Immature natural killer cell (primary cell): ENCODE measurements at places on chromosomes 2 and 18.
A peak's percentile ranks its signal among the peaks of the same experiment; 100 is the strongest.

GRCh38 chr2:118823633-118824032 lies 23.8 kb downstream of the EN1 start:
- DNase-seq, result no peak

DNA sequence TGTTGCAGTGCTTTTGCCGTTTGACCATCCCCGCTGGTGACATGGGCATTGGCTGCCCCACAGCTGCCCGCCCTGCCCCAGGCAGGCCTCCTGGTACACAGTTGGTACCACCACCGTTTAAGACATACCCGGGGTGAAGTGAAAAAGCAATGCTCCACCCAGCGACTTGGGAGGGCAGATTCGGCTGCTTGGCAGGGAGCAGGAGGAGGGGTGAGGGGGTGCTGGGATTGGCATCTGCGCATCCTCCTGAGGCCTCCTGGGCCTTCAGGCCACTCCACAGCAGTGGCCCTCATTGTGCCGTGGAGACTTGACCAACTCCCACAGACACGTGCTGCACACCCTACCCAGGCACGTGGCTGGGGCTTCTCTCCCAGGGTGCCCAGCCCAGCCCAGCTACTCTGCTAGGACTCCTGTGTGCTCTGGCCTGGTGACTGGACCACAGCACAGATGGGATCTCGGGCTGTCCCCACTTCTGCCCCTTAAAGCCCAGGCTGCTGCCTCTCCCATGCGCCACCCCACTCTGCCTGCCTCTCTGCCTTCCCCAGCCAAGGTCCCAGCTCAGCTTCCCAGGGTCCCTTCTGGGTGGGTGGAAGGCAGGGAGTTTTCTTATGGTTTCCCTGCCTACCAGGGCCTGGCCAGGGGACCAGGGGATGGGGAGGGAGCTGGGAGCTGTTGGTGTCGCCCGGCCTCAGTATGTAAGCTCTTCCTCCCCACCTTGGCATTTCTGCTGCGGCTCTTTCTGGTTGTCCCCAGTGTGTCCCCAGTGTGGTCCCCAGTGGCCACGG lies 157.0 kb upstream of the HS6ST1 start:
- DNase-seq, result no peak

DNA sequence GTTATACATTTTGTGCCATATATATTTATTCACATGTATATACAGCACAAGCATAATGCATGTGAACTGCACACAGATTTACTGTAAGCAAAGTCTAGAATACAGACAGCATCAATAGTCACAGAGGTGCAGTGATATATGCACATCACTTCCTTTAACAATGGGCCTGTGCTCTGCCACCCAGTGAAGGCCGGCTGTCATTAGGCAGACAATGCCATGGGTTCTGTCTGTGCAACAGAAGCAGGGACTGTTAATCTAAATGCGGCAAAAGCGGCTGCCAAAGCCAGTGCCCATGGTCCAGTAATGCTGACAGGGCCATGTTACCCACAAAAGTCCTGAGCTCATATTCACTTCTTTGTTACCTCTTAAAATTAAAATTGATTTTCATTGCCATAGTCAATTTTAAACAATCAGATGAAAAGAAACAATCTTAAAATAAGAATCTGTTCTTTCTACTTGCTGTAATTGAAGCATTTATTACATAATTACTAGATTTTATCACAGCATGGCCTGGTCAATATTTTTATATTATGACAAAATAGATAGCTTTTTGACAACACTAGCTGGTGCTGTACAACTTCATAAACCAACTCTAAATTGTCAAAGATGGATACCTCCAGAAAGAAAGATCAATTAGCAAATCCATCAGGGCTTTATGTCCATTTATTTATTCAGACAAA lies 232.0 kb downstream of the STK39 start:
- DNase-seq, result no peak

DNA sequence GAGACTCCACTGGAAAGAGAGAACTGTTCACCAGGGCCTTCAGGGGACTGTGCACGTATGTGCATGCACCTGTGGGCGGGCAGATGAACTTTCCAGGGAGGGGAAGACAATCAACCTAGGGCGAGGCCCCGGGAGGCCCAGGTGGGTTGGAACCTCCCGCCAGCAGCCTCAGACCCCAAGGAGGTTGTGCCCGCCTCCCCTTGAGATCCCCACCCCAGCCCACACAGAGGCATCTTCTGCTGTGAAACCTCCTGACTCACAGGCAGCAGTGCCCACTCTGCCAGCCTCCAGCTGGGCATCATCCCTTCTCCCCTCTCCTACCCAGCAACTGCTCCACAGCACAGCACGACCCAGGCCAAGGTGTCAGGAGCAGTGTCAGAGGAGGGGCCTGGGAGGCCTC lies 54.4 kb downstream of the FAM178B start:
- DNase-seq, result no peak

DNA sequence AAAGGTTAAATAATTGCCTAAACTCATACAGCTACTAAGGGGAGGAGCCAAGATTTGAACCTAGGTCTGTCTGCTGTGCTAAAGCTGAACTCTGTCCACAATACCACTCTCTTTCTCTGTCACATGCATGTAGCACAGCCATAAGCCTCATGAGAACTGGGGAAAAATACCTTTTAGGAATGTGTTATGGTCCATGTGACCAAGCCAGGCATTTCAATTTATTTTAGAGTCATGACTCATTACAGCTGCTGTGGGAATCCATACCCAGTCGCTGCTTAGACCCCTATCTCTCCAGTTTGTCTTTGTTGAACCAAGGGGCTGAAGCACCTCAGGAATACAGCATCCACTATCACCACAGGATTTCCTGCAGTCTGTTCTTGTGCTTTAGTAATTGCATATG lies 200.0 kb upstream of the SIX3 start:
- no peak for DNase-seq

- no peak for DNase-seq
Measured at GRCh38 chr2:13676269-13676668, 956.2 kb upstream of the LRATD1 start.

DNA sequence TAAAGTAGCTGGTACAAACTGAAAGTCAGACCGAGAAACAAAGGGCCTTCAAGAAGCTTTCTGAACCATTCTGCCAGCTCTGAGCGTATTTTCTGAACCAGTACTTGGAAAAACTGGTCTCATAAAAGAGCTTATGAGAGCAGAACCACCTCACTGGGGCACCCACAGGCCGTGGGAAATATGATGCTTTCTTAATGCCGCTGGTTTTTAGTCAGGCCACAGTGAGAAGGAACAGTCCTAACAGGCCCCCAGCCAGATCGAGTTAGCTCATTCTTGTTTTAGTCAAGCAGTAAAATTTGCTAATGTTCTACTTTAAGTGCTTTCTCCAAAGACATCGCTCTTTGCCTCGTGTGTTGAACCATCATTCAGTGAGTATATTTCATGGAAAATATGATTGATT lies 12.7 kb upstream of the NOSTRIN start:
- DNase-seq, result no peak

- DNase-seq, result no peak
Measured at GRCh38 chr18:62287781-62288664, 37.1 kb upstream of the TNFRSF11A start.

GRCh38 chr2:69315160-69315761 lies 71.8 kb downstream of the GFPT1 start:
- DNase-seq, result no peak

- peak; percentile 50 for DNase-seq
Measured at GRCh38 chr2:19362094-19362754, 3.8 kb upstream of the OSR1 start.

DNA sequence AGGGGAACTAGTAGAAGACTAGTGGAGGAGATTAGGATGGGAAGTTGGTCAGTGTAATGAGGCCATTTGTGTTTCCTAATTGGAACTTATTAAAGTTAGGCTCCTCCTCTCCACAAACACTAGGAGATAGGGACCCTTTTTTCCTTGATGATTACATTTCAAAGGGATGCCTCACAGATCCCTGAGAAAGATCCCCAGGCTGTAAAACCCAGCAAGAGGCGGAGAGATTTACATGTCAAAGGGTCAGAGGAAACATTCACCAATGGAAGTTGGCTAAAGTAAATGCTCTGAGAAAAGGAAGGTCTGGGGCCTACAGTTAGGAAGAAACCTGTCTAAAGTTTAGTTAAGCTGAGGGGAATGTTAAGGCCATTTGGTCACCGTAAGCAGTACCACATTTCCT lies 1.4 kb upstream of the CCDC85A start:
- no peak for DNase-seq

- DNase-seq, result peak; percentile 15
Measured at GRCh38 chr2:195486987-195487644, 169.9 kb upstream of the SLC39A10 start.

DNA sequence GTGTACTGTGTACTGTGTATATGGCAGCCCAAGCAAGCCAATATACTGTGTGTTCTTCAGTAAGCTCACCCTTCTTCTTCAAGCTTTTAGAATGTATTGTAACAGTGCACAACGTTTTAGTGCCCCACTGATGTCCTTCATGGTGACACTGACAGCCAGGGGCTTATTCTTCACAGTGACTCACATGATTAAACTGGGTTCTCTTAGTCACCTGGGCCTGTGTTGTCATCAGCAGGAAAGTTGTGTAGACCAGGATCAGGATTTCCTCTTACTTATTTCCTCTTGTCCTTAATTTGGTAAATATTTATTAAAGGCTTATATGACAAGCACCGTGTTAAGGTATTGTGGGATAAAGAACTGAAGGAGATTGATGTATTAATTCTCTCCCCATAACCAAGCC lies 67.9 kb upstream of the THOC1 start:
- DNase-seq, result no peak

DNA sequence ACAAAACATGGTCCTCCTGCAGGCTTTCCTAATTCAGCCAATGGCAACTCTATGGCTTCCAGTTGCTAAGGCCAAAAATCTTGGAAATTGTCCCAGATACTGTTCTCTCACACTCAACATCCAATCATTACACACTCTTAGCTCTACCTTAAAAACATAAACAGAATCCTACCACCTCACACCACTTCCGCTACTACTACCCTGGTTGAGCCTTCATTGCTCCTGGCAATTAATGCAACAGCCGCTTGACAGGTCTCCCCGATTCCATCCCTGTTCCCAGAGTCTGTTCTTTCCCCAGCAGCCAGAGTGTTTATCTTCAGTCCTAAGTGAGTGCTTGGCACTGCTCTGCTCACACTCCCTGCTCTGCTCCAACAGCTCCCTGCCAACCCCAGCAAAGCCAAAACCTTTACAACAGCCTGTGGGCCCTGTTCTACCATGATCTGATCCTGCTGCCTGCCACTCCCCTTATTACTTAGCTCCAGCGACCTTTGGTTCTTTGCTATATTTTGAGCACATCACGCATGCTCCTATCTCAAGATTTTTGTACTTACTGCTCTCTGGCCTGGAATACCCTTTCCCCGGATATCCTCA lies 67.5 kb upstream of the AMMECR1L start:
- no peak for DNase-seq

DNA sequence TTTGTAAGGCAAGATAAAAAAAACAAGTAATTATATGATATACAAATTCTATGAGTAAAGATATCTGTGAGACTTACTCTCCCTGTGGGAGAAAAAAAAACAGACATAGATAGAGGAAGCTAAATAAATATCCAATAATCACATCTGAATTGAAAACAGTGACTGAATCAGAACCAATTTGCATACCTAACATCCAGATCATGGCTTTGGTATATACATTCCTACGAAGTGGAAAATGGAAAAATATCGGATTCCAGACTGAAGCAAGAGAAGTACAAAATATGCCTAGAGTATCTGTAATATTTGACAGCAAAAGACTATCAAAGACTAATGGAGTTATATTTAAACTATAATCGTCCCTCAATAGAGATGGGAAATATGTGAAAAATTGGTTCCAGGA lies 1108.1 kb upstream of the CHAC2 start:
- no peak for DNase-seq

- DNase-seq, result peak; percentile 19
Measured at GRCh38 chr2:112985090-112985489, 7.3 kb downstream of the IL36G start.

GRCh38 chr2:88654714-88655113 lies 27.4 kb upstream of the EIF2AK3 start:
- no peak for DNase-seq

- no peak for DNase-seq
Measured at GRCh38 chr18:45316127-45316526, 299.1 kb upstream of the SLC14A2 start.

- DNase-seq, result no peak
Measured at GRCh38 chr2:105857076-105857740, 112.5 kb downstream of the NCK2 start.

GRCh38 chr2:128911276-128911675 lies 592.6 kb upstream of the HS6ST1 start:
- no peak for DNase-seq

DNA sequence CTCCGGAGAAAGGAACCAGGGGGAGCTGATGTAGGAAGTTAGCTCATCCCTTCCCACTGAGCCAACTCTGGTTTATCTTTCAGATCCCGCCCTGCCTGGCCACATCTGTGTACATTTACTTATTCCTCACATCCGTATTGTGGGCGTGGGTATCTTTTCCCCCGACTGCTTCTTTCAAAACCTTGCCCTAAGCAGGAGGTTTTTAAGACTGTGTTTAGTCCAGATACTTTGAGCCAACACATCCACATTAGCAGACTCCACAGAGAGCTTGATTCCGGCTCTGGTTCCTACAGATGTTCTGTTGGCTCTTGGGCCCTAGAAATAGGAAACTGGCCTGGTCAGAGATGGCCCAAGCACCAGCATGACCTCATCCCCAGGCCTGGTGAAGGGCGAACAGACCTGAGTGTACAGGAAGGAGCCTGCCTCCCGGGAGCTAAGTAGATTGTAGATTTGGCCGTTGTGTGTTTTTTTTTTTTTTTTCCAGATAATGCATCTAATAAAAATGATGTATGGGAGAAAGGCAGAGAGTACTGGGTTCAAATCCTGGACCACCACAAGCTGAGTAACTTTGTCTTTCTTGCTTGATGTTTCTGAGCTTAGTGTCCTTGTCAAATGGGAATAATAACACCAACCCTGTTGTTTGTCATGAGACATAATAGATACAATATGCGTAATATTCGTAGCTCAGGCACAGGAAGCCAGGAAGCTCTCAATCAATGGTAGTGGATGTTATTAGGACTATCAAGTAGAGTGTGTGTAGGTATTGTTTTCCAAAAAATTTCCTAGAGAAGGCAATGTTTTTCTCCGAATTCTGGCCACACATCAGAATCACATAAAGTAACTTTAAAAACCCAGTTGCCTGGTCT lies 92.3 kb downstream of the PRKCE start:
- DNase-seq, result no peak

DNA sequence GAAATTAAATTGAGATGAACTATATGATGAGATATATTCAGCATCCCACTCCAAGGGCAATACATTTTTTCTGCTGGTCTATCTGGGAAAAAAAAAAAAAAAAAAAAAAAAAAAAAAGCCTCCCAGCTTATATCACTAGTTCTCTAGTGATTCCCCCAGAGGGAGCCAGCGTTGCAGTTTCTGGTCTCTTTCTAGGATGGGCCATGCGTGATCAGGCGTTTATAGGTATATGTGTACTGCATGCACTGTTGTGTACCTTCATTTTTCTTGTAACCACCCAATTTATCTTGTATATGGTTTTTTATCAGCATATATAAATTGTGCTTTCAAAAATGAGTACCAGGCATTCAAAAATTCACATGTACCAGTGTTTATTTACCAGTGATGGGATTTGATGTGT lies 35.1 kb downstream of the DCDC2C start:
- DNase-seq, result no peak
